ENCODE measurements at places on chromosomes 6 and 20.

DNA sequence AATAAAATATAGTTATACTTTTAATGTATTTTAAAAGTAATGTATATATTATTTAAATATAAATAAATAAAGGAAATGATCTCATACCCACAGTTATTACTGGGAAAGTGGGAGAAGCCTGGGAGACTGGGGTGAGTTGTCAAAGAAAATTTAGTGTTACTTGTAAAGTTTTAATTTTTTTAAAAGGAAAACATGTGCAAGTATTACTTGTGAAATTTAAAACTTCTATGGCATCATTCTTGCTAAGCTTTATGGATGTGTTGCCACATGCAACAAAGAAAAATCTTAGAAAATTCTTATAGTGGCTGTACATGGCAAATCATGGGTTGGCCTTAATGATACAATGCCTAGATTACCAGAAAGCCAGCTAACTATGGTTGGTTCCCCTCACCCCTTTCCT lies 194.0 kb upstream of the KCNK16 start:
- DNase-seq: no peak

- DNase-seq: no peak
Measured at GRCh38 chr20:33709398-33709797, 10.7 kb downstream of the PXMP4 start.

DNA sequence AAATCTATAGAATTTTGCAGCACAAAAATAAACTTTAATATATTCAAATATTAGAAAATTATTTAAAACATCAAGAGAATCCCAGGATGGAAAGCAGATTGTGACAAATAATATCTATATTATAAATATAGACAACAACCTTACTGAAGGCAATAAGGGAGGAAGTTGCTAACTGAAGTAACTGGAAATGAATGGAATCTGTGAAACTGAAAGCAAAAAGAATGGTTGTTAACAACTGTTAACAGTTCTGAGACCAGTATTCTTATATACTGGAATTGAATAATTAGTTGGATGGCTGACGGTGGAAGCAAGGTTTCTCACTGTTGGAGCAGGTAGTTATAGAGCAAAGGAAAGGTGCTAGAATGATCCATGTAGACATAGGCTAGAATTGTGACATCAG lies 220.4 kb downstream of the PLCB1 start:
- DNase-seq: no peak

DNA sequence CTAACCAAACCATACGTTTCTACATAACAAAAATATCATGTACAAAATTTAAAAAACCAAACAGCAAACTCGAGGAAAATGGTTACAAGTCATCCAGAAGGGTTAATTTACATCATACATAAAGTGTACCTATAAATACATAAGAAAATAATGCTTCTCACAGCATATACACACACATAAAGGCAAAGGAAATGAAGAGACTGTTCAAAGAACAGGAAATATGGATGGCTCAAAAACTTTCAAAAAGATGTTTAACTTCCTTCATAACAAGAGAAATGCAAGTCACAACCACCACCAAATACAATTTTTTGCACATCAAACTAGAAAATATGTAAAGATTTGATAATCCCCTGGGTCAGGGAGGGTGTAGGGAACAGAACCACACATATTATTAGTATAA lies 7.5 kb downstream of the SLC22A23 start:
- no peak for DNase-seq

DNA sequence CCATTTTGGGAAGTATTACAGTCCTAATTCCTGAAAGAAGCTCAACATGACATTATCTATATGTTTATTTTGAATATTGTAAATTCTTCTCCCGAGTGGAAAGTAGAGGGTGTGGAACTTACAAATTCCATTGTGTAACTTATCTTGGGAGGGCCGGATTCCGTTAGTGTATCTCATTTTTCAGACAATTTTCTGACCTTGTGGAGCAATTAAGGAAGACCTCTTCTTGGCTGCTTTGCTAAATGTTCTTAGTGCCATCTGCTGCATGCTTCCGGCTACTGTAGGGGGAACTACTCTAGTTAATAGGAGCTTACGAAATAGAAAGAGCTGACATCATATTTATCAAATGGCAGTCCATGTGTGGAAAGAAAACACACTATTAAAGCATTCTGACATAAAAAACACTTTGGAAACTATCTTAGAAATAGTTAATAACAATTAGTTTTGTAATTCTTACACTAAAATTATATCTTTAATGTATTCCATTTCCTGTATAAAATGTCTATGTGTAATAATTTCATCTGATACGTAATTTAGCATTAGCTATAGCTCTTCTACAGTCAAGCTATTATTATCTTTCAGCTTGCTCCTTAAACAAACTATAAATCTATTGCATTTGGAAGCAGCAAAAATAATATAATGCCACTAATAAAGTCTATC lies 41.5 kb upstream of the KCNQ5 start:
- DNase-seq: no peak

DNA sequence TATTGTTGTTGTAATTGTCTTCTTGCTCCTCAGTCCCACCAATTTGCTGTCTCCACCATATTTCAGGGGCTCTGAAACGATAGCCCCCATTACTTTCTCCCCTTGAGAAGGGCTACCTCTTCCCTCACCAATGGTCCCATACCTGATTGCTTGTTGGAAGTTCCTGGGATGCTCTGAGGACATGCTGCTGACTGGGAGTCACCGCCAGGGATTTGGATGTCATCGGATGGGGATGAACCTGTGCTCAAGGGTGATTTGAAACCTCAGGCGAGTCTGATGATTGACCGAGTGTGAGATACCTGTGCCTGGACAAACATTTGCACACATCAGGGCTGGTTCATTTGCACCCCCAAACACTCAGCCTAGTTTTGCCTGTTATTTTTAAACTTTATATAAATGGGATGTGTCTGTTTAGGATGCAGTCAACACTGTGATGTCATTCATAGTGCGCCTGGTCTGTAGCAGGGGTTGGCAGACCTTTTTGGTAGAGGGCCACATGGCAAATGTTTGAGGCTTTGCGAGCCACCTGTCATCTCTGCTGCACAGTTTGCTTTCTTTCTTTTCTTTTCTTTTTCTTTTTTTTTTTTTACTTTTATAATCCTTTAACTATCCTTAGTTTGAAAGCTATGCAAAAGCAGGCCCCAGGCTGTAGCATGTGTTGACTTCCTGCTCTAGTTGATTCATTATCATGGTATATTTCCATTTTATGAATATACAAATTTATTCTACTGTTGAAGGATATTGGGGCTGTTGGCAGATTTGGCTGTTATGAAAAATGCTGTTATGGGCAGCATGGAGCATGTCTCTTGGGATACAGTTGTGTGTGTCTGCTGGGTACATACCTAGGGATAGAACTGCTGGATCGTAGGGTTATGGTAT lies 118.5 kb upstream of the PHACTR3 start:
- DNase-seq: no peak

DNA sequence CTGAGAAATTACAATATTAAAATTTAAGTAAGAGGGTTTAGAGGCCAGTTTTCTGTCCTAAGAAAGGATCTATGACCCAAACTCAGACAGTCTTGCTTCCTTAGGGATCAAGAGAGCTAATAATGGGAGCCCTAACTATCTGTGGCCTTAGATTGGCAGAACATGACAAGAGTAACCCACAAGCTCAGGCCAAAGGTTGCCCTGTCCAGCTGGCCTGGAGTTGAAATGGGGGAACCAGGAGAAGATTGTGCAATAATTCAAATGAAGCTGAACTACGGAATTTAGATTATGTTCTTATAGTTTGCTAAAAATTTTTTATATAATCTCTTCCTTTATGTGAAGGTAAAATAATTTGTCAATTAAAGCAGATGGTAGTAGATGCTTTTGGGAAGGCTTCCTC lies 26.4 kb downstream of the LAMA4 start:
- no peak for DNase-seq

DNA sequence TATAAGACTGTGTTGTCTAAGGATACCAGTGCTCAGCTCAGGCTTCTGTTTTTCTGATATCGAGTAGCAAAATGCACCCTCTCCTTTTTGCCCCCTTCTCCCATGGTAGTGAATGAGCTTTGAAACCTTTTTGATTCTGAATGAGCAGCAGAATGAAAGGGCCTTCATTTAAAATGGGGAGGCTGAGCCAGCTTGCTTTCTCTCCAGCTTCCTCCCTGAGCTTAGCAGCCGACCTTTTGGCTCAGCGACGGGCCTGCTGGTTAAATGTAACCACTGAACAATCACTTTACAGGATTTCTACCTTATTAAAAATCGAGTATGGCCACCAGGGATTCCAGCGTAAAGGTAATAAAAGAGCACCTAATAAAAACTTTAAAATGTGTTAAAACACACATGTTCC lies 133.7 kb upstream of the SPACA1 start:
- DNase-seq: no peak

- DNase-seq: no peak
Measured at GRCh38 chr6:35294308-35294945, 3.2 kb upstream of the DEF6 start.

DNA sequence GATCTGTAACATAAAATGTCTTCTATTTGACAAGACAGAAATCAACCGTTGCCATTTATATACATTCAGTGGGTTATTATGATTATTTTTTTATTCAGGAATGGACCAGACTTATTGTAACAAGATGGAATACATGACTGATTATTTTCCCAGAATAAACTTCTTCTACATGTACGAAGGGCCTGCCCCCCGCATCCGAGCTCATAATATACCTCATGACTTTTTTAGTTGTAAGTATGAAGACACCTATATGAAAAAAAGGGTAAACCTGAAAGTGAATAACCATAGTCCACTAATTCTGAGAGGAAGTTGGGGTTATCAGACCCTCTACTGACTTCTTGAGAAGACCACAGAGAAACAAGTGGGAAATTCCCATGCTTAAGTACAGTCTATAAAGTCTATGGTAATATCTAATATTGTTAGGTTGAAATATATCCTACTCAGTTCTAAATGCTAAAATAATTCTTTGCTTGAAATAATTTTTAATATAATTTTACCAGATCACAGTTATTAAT lies 15.9 kb downstream of the OR2A4 start:
- DNase-seq: peak; percentile 32

- DNase-seq: no peak
Measured at GRCh38 chr20:45206725-45207124, at the start of gene SEMG1. SEMG1 (plus strand) TSS chr20:45207033; CDS start chr20:45207054, 21 bp downstream.

DNA sequence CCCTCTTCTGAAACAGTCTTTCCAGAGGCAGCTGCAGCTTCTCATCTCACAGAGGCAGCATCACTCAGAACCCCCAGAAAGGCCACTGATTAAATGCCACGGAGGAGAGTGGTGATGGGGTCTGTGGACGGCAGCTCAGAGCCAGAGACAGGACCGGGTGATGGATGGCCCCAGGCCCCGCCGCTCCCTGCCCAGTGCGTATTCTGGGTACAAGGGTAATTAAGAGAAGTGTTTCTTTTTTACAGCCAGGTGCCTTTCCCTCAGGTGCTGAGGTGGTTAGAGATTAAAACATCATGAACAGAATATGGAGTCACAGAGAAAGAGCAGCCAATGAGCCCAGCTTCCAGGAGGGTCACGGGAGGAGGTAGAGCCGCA lies 434.5 kb downstream of the PREX1 start:
- no peak for DNase-seq

- DNase-seq: no peak
Measured at GRCh38 chr6:47238456-47238995, 71.2 kb downstream of the TNFRSF21 start.

- DNase-seq: no peak
Measured at GRCh38 chr20:22921595-22922421, 113.3 kb upstream of the SSTR4 start.

DNA sequence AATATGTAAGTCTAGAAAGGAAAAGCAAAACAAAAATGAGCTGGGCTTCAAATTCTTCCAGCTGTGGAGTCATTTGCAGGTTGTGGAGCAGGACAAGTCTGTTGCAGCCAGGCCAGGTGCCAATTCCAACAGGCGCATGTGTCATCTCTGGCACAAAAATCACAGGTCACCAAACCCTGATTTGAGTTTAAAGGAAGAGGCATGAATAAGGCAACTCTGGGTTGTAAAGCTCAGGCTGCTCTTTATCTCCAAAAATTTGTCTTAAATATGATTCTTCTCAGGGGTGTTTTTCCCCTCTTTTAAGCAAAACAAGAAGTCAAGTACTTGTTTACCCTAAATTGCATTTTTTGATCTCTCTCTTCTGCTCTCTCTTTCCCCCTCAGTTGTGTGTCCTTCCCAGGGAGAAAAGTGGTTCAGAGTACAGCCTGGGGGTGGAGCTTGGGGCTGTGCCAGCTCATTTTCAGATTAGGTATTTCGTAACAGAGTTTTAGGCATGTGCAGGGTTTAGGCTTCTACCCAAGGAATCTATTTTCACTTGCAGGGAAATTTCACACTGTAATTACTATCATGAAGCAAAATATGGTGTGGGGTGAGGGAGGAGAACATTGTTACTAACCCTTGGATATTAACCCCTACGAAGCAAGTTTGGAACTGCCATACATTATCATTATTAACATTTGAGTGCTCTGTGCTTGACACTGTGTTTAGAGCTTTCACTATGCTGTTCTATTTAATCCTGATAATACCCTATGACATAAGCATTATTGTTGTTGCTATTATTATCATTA lies 8.3 kb upstream of the NCOA3 start:
- DNase-seq: no peak

- DNase-seq: no peak
Measured at GRCh38 chr6:132391391-132392269, 9.6 kb downstream of the MOXD1 start.

- DNase-seq: no peak
Measured at GRCh38 chr6:124868481-124868880, 93.8 kb upstream of the RNF217 start.

DNA sequence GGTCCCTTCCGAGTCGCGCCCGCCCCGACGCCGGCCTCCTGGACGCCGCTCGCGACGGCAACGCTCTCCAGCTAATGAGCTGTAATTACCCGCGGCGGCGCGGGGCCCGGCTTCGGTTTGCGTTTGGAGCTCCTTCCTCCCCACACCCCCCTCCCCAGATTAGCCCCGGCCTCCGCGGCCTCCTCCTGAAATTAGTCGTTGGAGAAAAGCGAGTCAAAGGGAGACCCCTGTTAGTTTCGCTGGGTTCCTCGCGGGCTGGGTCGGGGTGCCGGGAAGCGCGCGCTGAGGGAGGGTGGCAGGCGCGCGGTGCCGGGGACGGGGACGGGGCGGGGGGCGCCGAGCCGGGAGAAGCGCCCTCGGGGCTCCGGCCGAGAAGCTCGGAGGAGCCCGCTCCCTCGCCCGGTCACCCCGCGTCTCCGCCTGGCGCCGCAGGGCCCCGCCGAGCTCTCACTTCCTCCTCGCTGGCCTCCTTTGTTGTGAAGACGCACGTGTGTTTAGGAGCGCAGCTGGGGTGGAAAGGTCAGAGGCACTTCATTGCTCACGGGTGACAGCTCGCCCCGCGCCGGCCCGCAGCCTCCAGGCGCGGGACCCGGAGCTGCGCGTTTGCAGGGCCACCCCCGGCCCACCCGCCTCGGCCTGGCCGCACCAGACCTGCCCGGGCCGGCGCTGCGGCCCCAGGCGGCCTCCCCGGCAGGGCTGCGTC lies 4.9 kb downstream of the FOXC1 start:
- no peak for DNase-seq

GRCh38 chr6:144327081-144327480 lies 41.9 kb downstream of the UTRN start:
- no peak for DNase-seq

GRCh38 chr6:1917626-1918371 lies 308.1 kb downstream of the FOXC1 start:
- no peak for DNase-seq

- no peak for DNase-seq
Measured at GRCh38 chr6:42302411-42302810, 84.8 kb upstream of the MRPS10 start.

- DNase-seq: no peak
Measured at GRCh38 chr20:49030954-49031619, 15.0 kb upstream of the CSE1L start.

- no peak for DNase-seq
Measured at GRCh38 chr6:150613269-150613668, 13.6 kb downstream of the PLEKHG1 start.

- no peak for DNase-seq
Measured at GRCh38 chr6:5054245-5054873, 30.8 kb upstream of the PPP1R3G start.
